ENCODE measurements at places on chromosomes 2 and 18.

DNA sequence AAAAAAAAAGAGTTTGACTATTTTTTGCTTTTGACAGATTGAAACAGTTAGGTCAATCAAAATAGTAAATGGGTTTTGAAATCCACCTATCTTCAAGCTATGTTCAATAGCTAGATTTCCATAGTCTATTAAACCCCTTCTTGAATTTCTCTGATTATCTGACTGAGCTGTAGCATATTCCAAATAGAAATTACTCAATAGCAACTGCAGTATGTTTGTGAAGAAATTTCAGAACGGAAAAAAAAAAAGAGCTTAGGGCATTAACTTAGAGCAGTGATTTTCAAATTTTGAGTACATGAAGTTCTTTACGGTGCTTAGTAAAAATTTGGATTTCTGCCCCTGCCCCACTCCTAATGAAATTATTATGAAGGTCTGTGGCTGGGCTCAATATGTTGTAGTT, 432.3 kb downstream of the LRP1B start:
- no peak for DNase-seq

GRCh38 chr2:40470822-40471813, 19.2 kb upstream of the SLC8A1 start:
- DNase-seq, result no peak

- DNase-seq, result no peak
These were observed at the start of gene KCNJ3 for GRCh38 chr2:154698296-154698720. Gene KCNJ3 (plus strand): TSS chr2:154698695. CDS start chr2:154698776, 81 bp downstream.

DNA sequence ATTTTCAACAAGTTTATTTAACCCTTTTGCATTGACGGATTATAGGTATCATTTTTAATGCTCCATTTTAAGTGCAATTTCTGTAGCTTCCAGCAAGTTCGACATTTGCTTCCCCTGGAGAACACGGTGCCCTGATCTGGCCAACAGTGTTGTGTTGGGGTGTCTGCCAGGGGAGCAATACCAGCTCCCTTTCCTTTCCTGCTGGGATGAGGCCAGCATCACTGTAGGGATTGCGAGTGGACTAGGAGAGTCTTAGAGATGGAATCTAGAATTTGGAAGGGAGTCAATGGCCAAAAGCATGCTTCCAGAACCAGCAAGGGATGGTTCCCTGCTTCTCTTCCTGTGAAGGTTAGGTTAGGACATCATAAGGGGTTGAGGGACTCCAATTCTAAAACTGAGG, 135.2 kb downstream of the RTN4 start:
- DNase-seq, result no peak

DNA sequence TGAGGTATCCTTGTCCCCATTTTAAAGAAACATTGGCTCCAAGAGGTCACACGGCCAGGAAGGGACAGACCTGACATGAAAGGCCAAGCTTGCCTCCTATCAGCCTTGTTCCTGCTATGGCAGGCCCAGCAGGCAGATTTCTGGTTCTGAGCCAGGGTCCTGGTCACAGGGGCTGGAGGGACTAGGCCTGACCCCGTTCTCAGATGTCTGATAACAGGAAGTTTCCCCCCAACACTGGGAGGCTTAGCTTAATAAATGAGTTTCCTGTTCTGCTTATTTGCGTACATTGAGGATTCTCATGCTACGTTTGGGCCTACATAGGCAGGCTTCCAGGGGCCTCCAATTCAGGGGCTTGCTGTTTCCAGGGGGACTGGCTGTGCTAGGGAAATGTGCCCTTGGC, 107.8 kb upstream of the LTBP1 start:
- no peak for DNase-seq

DNA sequence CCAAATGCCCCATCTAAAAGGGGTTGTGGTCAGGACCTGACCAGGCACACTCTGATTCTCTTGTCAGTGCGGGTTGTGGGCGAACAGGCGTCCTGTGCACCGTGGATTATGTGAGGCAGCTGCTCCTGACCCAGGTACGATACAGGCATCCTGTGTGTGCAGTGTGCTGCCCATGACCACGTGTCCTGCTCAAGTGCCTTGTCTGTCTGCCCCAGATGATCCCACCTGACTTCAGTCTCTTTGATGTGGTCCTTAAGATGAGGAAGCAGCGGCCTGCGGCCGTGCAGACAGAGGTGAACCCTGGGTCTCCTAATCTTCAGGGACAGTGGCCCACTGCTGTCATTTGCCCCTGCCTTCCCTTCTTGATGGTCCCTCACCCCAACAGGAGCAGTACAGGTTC, 14.6 kb downstream of the PTPN18 start:
- DNase-seq, result no peak
